Right ventricle myocardium inferior (tissue), 1 donor: ENCODE measurements at places on chromosomes 4 and X. TPM values are rescaled to one million over a fixed set of nuclear protein-coding genes. Genes with fewer than 3 reads are reported as not detected.

- no peak for DNase-seq
Measured at GRCh38 chr4:121541696-121542095, 155.1 kb downstream of the ANXA5 start.

GRCh38 chr4:1646690-1647089 lies 37.4 kb downstream of the FAM53A start:
- no peak for DNase-seq

GRCh38 chrX:31392513-31392912 lies 320.7 kb upstream of the FTHL17 start:
- DNase-seq = no peak

DNA sequence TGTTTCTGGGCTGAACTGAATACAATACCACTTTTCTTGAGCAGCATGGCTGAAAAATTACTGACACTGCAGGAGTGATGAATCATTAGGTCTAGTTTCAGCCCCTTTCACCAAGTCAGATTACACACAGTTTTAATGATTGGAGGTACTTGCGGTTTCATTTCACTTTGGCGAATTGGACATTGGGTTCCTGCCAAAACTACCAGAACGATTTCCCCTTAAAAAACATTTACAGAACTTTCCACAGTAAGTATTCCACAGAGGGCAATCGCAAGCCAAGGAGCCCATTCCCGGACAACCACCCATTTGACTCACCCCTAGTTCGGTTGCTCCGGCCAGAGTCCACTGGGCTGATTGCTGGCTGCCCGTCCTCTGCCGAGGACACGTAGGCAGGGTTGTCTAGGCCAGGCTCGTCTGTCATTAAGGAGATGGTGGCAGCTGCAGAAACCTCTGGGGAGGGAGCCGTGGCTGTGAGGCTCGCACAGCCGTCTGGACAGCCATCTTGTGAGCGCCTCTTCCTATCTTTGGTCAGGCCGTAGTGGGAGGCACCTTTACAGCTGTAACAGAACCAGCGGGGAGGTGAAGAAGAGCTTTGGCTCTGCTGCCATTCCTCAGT lies 83.5 kb downstream of the LNX1 start:
- DNase-seq = peak; percentile 80

- DNase-seq = no peak
Measured at GRCh38 chrX:148567229-148567628, 66.8 kb downstream of the AFF2 start.

GRCh38 chr4:160716551-160716950 lies 1447.2 kb downstream of the FSTL5 start:
- no peak for DNase-seq

- DNase-seq = no peak
Measured at GRCh38 chrX:11666164-11666563, 444 bp upstream of the ARHGAP6 start.

DNA sequence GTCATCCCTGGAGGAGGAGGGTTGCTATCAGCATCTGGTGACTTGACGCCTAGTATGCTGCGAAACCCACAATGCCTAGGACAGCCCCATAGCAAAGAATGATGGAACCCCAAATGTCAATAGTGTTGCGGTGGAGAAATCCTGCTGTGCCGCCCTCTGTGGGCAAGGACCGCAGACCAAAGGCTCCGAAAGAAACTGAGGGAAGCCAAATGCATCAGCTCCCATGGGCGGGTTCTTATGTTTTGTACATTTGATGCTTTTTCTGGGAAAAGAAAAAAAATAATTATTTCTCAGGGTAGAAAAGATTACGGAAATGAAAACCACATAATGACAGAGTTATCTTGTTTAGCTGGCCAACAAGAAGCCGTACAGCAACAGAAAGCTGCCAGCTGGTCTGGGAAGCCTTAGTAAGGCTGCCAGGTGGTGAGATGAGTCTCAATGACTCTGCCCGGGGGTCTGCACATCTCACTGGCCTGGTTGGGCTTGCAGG lies 95.0 kb upstream of the TBL1X start:
- no peak for DNase-seq

GRCh38 chr4:95640311-95640710 lies 91.5 kb upstream of the UNC5C start:
- no peak for DNase-seq

- DNase-seq = peak; percentile 68
Measured at GRCh38 chrX:44344194-44344593, 722 bp upstream of the EFHC2 start.

- no peak for DNase-seq
Measured at GRCh38 chr4:122514671-122515070, 58.1 kb upstream of the IL2 start.

- no peak for DNase-seq
Measured at GRCh38 chrX:41097326-41097725, 12.1 kb downstream of the USP9X start.

DNA sequence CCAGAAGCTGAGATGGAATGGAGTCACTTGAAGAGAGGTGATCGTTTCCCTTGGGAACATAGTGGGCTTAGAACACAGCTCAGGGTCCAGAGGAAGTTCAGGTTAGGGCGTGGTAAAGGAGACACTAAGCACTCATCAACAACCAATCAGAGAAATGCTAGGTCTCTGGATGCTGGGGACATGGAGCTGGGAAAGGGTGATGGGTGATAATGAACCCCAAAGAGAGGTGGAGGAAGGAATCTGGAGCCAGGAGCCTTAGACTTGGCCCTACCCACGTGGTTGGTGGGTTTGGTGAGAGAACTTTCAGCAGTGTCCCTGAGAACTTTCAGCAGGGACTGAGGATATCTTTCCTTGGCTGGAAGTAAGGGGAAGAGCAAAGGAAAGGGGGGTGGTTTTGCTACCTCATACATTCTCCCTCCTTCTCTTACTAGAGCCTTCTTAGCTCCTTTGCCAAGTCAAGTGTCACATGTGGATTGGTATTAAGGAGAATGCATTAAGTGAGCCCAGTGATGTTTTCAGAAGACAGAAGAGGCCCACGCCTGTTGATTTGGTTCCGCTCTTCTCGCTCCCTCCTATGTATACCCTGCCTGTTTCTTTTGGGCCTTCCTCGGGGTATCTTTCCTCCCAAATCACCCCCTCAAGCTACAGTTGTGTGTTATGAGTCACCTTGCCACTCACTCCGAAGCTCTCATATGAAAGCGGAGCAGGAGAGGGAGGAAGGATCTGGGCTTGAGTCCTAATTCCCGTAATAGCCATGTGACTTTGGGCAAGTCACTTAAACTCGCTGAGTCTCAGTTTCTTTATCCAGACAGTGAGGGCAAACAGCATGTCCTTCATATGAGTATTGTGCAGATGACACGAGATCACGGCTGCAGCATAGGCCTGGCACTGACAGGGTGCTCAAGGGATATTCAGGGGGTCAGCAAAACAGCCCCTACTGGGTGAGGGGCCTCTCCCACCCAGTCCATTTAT lies 63.1 kb downstream of the TSC22D3 start:
- no peak for DNase-seq

DNA sequence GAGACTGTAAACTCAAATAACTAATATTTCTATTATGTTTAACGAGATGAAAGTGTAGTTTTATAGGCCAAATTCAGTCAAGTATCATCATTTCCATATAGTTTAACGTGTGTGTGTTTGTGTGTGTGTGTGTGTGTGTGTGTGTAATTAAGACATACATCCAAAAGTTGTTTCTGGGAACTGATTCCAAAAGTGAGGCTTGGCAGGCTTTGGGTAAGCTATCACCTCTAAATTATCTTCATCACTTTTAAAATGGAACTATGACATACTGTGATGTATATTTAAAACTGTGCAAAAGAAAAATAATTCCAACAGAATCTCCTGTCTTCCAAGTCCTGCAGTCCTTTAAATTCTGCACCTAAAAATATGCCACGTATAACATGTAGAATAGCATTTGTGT lies 19.1 kb upstream of the SLC25A4 start:
- no peak for DNase-seq

GRCh38 chrX:105837232-105837631 lies 14.9 kb downstream of the NRK start:
- peak; percentile 25 for DNase-seq

GRCh38 chr4:92847026-92847425 lies 543.3 kb downstream of the GRID2 start:
- no peak for DNase-seq

DNA sequence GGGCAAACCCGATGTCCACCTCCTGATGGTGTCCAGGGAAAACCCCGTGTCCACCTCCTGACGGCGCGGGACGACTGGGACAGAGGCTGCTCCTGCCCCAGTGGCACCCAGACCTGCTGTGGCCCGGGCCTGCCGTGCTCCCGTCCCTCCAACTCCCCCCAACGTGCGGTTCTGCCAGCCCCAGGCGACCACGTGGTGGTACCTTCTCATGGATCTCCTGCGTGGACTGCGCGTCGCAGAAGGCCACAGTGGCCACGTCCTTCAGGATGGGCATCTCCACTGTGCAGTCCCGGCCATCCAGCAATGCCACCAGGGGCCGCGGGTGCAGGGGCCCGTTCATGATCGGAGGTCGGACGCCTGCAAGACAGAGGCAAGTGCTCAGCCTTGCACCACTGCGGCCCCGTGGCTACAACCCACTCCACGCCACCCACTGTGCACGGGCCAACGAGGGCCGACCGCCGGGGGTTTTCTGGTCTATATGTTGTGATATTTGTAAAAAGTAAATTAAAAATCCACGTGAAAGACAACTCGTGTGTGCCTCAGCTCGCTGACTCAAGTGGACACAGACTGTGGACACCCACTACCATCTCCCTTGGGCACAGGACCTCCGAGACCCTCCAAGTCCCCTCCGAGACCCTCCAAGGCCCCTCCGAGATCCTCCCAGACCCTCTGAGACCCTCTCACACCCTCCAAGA lies 10.8 kb downstream of the CTBP1 start:
- DNase-seq = peak; percentile 64

GRCh38 chr4:183770906-183771305 lies 111.8 kb downstream of the TRAPPC11 start:
- DNase-seq = no peak

- no peak for DNase-seq
Measured at GRCh38 chr4:167779864-167780263, 312.5 kb upstream of the ANXA10 start.

GRCh38 chr4:70239884-70240591 lies 2.4 kb upstream of the CSN3 start:
- no peak for DNase-seq

DNA sequence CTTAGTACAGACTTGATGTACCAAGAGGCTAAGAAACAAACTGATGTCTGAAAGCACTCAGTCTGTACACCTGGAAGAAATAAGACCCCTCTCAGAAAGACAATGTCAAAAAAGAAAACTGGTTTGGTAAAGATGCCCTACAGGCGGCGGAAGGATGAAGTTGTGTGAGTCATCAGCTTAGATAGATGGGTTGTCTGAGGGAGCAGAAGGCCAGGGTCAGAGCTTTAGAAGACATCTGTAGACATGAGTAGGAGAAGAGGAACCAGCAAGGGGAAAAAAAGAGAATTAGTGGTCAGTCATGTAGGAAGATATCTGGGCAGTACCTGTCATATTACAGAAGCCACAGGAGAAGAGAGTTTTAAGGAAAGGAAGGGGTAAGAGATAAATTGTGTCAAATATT lies 8.3 kb downstream of the SRPX2 start:
- DNase-seq = no peak

- no peak for DNase-seq
Measured at GRCh38 chr4:124334119-124334518, 378.4 kb downstream of the ANKRD50 start.

Gene SPANXN2
- total RNA-seq = not detected

Gene S100G
- not detected for total RNA-seq

Gene FGFBP2
- total RNA-seq = 2.7 TPM

Gene PABPC1L2A
- not detected for total RNA-seq

Gene PRRG1
- 15.9 TPM for total RNA-seq

Gene RLIM
- 20.1 TPM for total RNA-seq

Gene UTP3
- total RNA-seq = 14.8 TPM

Gene CXCL1
- 1.3 TPM for total RNA-seq

Gene CT55
- not detected for total RNA-seq

Gene DRP2
- not detected for total RNA-seq
